ENCODE measurements at places on chromosomes 3 and 15. TPM values are rescaled to one million over a fixed set of nuclear protein-coding genes. Genes with fewer than 3 reads are reported as not detected.
A peak's percentile ranks its signal among the peaks of the same experiment; 100 is the strongest.

Gene GRM2
- 0.51 TPM for total RNA-seq

- no peak for DNase-seq
Observed at GRCh38 chr3:53650928-53651661, 156.7 kb downstream of the CACNA1D start.

DNA sequence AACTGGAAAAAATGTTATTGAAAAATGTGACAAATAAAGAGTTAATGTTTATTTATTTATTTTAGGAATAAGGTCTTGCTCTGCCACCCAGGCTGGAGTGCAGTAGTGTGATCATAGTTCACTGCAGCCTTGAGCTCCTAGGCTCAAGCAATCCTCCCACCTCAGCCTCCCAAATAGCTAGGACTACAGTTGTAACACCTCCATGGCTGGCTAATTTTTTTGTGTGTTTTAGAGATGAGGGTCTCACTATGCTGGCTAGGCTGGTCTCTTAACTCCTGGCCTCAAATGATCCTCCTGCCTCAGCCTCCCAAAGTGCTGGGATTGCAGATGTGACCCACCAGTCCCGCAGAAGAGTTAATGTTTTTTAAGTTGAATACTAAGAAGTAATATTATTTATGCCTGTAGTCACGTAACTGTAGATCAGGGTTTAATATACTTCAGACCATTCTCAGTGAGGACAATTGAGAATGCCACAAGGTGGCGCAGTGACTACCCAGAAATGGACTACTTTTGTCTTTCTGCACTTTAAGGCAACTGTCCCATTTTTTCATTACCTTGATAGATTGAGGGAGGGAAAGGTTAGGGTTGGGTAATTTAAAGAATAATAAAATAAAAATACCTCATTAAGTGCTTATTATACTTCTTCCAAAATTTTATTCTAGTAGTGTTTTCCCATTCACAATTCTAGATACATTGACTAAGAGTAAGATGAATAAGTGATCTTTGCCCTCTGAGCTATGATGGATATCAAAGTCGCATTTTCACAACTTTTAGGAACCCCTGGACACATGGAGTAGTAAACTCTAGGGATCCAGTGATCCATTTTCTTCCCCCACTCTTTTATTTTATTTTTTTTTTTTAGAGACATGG is 6.0 kb downstream of the MUC13 start:
- DNase-seq = peak; percentile 55

DNA sequence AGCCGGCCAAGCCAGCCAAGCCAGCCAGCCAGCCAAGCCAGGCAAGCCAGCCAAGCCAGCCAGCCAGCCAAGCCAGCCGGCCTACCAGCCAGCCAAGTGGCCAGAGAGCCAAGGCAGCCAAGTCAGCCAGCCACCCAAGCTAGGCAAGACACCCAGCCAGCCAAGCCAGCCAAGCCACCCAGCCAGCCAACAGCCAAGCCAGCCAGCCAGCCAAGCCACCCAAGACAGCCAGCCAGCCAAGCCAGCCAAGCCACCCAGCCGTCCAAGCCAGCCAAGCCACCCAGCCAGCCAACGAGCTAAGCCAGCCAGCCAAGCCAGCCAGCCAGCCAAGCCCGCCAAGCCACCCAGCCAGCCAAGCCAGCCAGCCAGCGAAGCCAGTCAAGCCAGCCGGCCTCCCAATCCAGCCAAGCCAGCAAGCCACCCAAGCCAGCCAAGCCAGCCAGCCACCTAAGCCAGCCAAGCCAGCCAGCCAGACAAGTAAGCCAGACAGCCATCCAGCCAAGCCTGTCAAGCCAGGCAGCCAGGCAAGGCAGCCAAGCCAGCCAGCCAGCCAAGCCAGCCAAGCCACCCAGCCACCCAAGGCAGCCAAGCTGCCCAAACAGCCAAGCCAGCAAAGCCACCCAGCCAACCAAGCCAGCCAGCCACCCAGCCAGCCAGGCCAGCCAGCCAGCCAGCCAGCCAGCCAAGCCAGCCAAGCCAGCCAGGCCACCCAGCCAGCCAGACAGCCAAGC is 200.5 kb downstream of the GOLGA6L6 start:
- DNase-seq = peak; percentile 69

GRCh38 chr15:40437752-40438687 is 2.7 kb upstream of the BAHD1 start:
- peak; percentile 26 for DNase-seq

DNA sequence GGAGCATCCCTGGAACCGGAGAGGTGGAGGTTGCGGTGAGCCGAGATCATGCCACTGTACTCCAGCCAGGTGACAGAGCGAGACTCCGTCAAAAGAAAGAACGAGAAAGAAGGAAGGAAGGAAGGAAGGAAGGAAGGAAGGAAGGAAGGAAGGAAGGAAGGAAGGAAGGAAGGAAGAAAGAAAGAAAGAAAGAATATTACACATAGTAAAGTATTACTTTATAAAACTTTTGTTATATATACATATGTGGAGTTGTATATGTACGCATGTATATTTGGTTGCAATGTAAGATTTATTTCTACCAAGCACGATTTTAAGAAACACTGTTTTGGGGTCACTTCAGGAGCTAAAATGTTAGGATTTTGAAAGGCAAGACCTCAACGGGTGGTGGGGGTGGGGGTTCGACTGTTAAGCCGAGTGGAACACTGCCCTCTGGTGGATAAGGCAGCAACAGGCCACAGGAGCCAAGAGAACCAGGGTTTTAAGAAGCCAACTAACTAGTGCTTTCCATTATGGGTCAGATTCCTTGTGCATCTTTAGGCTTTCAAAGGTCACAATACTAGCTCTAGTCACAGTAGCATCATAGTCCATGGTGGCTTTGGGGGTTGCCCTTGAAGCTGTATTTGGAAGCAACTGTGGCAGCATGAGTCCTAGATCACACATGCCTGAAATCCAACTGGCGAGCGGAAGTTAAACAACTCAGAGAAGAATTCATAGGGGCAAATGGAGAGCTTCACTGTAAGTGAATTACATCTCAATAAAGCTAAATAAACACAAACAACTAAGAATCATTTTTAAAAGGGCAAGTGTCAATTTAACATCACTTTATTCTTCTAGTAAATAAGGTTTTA is 22.5 kb downstream of the GLB1 start:
- DNase-seq = peak; percentile 32

Gene SFMBT1
- total RNA-seq = 25.0 TPM
